ENCODE measurements at places on chromosomes 3 and 15.

GRCh38 chr3:169668072-169668956 lies 4.8 kb upstream of the MECOM start:
- no peak for DNase-seq

GRCh38 chr3:134840459-134840858 lies 45.4 kb downstream of the EPHB1 start:
- no peak for DNase-seq

DNA sequence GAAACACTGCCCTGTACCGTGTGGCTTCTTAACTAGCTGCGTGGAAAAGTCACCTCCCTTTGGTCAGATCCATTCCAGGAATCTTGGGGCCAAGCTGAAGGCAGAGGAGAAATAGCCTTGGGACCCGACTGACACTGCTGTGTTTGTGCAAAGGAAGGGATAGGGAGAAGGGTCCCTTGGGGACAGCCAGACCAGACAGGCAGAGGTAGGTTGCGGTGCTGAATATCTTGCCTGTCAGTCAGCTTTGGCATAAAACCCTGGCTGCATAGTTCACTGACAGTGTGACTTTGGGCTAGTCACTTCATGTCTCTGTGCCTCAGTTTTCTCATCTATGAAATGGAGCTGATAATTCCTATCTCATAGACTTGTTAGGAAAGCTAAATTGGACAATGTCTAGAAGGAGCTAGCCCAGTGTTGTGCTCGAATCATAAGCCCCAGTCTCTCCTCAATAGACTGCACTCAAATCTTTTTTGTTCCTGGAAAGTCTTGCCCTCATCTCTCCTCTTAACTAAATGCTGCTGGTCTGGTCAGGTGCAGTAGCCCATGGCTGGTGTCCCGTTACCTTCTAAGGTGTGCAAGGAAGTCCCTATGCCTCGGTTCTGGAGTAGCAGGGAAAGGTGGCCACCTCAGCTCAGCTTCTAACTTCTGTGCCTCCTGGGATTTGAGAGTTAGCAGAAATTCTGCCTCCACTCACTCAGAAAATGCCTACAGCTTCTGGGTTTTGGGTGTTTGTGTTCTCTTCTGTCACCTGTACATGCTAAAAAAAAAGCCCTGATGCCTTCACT lies 25.8 kb downstream of the FGD5 start:
- no peak for DNase-seq

- no peak for DNase-seq
These were observed 84.3 kb downstream of the KCNH8 start for GRCh38 chr3:19232566-19232965.

DNA sequence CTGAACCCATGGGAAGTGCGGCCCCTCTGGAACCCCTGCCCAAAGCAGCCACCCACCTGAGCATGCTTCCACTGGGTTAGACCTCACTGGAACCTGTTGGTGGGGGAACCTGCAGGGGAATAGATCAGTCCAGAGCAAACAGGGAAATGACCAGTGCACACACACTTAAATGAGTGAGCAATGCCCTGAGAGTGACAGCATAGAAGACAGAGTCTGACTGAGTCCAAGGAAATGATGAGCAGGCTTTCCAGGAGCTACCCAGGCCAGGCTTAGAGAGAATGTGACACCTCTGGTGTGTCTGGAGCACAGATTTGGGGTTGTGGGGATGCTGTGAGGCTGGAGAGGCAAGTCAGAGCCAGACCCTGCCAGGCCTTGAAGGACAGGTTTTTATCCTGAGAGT lies 28.5 kb downstream of the PLA1A start:
- DNase-seq, result no peak

GRCh38 chr3:178845420-178846118 lies 226.0 kb downstream of the ZMAT3 start:
- DNase-seq, result no peak
